Colonic mucosa (tissue), 4 donors: ENCODE measurements at places on chromosomes 2 and 18. TPM values are rescaled to one million over a fixed set of nuclear protein-coding genes. Genes with fewer than 3 reads are reported as not detected.

The SCYGR1 gene
- not detected for total RNA-seq

The LINC00305 gene
- not detected for total RNA-seq

The KCNS3 gene
- total RNA-seq, result 17.5 TPM

The EPHA4 gene
- 8.9 TPM for total RNA-seq

The DCDC2C gene
- total RNA-seq, result not detected
